Kidney (tissue), 22 donors: ENCODE measurements at places on chromosomes 5 and 9. TPM values are rescaled to one million over a fixed set of nuclear protein-coding genes. Genes with fewer than 3 reads are reported as not detected.
A peak's percentile ranks its signal among the peaks of the same experiment; 100 is the strongest.

GRCh38 chr9:129568560-129569501 lies 52.1 kb downstream of the C9orf50 start:
- DNase-seq, result peak; percentile 80

DNA sequence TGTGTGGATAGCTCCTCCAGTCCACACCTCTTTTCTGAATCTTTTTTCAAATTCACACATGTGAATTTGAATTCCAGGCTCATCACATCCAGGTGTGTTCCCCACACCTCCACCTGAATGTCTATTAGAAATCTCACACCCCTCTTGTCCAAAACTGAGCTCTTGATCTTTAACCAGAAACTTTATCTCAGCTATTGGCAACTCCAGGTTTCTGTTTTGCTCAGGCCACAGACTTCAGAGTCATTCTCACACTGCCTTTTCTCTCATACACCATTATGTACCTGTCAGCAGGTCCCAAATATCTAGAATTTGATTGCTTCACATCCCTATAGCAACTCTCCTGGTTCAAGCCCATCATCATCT lies 11.6 kb downstream of the NIPSNAP3B start:
- DNase-seq, result no peak

Gene RBM22
- total RNA-seq, result 44.2 TPM

DNA sequence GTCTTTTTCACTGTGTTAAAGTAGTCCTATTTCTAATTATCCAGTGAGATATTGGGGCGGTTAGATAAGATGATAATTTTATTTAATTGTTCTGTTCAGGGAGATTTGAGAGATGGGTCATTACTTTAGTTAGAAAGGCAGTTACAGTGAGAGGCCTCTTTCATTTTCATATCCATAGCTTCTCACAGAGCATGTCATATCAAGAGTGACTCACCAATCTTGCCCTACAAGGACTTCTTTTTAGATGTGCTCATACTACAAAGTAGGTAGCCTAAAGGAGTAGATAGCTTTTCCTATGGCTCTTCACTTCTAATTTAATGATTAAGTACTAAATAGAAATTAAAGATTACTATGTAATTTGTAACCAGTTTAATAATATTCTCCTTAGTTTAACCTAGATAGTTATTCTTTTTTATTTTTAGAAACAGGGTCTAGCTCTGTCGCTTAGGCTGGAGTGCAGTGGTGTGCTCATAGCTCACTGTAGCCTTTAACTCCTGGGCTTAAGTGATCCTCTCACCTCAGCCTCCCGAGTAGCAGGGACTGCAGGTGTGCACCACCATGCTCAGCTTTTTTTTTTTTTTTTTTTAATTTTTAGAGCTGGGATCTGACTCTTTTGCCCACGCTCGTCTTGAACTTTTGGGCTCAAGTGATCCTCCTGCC lies 71.0 kb downstream of the FER start:
- no peak for DNase-seq

- no peak for DNase-seq
Observed at GRCh38 chr5:125375143-125375542, 628.7 kb upstream of the ZNF608 start.

DNA sequence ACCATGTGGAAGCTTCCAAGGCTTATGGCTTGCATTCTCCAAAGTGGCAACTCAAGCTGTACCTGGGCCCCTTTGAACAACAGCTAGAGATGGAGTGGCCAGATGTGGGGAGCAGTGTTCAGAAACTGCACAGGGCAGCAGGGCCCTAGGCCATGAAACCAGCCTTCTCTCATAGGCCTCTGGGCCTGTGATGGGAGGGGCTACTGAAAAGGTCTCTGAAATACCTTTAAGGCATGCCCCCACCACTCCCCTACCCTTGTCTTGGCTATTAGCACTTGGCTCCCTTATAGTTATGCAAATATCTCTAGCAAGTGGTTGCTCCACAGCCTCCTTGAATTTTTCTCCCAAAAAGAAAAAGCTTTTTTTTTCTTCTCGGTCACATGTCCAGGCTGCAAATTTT lies 1014.6 kb downstream of the DTWD2 start:
- no peak for DNase-seq

- no peak for DNase-seq
Observed at GRCh38 chr9:130881516-130881915, 15.1 kb downstream of the QRFP start.

Gene FOXD4
- total RNA-seq, result 0.60 TPM

Gene PTGES
- total RNA-seq, result 8.9 TPM

- no peak for DNase-seq
Observed at GRCh38 chr5:107653685-107654084, 17.1 kb downstream of the EFNA5 start.

Gene HTR1A
- not detected for total RNA-seq

Gene IFT74
- total RNA-seq, result 23.5 TPM

Gene LHX2
- total RNA-seq, result not detected

Gene CARD9
- total RNA-seq, result 7.0 TPM

- DNase-seq, result no peak
Observed at GRCh38 chr5:147431586-147431985, 78.3 kb downstream of the DPYSL3 start.

Gene ENHO
- total RNA-seq, result 0.22 TPM

Gene HINT1
- total RNA-seq, result 220 TPM

DNA sequence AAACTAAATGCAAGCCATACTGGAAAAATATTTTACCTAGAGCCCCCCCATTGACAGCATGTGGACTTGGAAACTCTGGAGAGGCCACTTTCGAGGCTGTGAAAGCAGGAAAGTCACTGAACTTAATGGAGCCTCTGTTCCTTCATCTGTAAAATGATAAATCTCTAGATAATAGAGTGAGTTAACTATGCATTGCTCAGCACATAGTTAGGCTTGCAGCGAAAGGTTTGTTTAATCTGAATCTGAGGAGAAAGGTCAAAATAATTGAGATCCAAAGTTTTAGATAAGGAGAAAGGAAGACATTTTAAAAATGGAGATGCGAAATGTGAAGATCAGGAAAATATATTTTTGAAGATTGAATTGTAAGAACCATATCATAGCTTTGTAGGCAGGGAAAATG lies 4.6 kb downstream of the PCSK5 start:
- no peak for DNase-seq

Gene BTNL9
- total RNA-seq, result 11.9 TPM

DNA sequence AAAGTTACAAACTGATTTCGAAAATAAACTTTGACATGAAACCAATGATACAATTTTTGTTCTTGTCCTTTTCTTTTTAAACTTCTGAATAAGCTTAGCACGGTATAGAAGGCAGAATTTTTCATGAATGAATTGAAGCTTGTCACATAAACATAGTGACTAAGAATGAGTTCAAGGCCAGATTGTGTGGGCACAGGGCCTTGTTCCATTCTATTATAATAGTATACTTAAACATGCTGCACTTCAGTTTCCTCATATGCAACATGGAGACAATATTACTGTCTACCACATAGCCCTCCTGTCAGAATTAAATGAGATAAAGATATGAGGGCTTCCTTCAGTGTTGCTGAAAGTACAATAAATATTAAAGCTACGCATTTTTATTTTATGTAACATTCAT lies 204.2 kb upstream of the HAPLN1 start:
- no peak for DNase-seq

Gene PCDHGB3
- total RNA-seq, result 4.4 TPM

Gene GFI1B
- 0.28 TPM for total RNA-seq

DNA sequence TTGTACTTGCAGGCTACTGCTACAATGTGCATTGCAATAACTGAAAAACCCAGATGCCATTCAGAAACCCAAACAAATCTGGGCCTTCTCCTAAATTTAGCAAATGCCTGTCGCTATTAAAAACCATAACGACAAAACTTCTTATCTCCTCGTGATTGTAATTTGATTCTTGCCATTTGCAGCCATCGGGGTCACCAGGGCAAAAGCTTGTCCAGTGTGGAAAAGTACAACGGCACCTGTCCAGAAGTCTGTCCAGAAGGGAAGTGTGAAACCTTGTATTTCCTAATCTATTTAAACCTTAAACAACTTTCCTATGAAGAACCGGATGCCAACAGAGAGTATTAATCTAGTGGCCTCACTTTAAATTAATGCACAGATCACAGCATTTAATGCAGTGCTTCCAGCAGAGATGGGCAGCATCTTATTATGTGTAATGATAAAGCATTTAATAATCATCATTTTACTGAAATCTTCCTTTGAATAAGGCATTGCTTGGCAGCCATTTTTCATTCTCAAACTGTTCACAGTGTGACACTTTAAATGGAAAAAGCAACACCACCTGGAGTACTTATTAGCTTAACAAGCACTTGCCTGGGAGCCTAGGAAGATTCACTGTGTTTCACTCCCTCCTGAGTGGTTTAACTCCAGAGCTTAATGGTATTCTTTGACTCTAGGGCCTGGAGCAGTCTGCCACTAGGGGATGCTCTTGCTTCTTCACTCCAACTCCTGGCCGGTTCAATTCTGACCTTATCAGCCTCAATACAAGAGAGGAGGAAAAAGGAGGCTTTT lies 4.9 kb upstream of the C7 start:
- DNase-seq, result peak; percentile 76

Gene GKAP1
- 7.1 TPM for total RNA-seq

Gene ADRB2
- total RNA-seq, result 5.0 TPM

GRCh38 chr5:8457187-8458037 lies 588.5 kb downstream of the MTRR start:
- DNase-seq, result peak; percentile 94

GRCh38 chr5:116487045-116487444 lies 87.6 kb downstream of the SEMA6A start:
- no peak for DNase-seq

- DNase-seq, result peak; percentile 88
Observed at GRCh38 chr9:95793924-95794828, 81.3 kb upstream of the ERCC6L2 start.

Gene NFIL3
- 31.3 TPM for total RNA-seq

DNA sequence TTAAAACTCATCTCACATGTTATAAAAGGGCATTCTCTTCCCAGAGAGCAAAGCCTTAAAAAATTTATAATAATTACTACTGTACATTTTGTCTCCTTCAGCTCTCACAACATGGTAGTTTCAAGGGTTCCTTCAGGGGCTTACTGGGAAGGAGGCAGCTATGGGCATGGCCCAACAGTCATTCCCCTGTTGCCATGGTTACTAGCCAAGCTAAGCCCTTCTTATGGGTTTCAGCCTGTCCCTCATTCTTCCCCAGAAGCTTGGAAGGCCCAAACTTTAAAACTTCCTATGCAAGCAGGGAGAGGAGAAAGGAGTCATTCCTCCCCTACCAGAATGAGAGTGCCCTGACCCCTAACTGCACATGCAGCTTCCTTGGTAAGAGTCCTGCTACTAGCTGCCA lies 82.2 kb upstream of the CNTLN start:
- DNase-seq, result no peak

GRCh38 chr9:98097836-98098235 lies 21.2 kb downstream of the TRIM14 start:
- DNase-seq, result no peak
